ENCODE measurements at places on chromosomes 3 and 15.

GRCh38 chr15:86066174-86066834 is 13.4 kb upstream of the AGBL1 start:
- DNase-seq = no peak

DNA sequence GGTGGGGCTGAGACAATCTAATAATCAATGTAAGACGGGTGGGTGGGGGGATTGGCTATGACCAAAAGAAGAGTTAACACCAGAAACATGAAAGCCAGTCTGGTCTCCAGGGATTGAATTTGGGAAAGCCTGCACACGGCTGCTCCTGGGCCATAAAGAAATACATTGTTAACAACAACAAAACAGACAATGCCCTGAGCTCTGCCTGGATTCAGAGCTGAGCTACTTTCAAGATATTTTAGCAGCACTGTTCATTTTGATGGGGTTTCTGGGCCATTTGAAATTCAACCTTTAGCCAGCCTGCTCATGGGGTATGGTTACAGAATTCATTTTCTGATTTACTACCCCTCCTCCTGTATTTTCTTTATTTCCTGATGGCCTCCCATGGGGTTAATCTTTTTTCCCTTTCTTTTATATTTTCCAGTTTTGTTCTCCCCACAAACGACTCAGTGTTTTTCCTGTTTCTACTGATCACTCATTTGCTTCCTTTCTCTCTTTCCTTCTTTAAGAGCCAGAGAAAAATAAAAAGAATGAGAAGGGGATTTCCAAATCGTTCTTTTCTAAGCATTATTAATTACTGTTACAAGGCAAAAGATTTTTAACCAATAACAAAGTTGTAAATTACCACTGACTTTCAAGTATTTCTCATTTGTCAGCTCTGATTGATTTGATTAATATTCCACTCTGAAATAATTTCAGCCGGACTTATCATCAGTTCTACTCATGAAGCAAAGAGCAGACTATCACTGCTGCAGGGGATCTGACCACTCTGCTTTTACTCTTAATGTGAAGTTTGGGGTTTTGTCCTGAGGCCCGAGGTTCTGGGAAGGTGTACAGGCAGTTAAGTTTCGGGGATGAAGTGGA is 19.6 kb downstream of the NR2F2 start:
- no peak for DNase-seq

DNA sequence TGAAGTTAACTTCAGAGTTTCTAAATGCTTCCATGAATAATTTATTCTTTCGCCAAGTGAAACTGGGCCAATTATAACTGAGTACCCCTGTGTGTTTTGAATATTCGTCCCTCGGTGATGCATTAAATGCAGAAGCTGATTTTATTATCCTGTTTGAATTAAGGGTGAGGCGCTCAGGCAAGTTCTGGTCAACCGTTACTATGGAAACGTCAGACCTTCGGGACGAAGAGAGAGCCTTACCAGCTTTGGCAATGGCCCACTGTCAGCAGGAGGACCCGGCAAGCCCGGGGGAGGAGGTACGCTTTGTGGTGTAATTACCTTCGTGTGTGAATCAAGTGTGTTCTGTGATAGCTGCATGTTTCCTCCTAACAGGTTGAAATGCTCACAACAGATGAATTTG is 239.8 kb downstream of the ITPR1 start:
- DNase-seq = no peak

- DNase-seq = no peak
Measured at GRCh38 chr15:63880744-63881143, 47.0 kb upstream of the HERC1 start.

DNA sequence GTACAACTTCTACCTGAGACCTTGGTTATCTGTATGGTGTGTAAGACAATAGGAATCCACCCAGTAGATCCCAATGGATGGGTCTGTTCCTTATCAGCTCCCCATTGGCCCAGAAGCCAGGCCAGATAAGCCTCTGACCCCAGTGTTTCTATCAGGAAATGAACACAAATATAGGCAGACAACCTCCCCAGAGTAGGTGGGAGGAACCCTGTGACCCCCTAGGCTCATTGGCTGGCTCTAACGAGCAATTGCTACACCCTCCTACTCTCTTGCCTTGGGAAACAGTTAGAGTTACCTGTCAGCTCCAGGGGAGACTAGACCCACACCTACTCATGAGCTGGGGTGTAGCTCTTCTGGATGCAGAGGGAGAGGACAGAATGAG is 299.9 kb downstream of the UACA start:
- peak; percentile 88 for DNase-seq

DNA sequence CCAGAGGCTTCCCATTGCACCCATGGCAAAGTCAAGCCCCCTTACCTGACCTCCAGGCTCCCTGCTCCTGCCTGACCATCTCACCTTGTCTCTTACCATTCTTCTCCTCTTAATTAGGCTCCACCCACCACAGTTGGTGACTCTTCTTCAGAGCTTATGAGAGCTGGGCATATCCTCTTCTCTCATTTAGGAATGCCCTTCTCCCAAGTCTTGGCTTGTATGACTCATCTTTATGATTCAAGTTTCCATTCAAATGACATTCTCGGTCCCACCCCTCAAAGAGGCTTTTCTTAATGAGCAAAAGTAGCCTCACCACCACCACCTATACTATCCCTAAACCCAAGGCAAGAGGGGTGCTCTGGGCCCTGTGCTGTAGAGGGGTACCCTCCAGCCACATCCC is 55.3 kb upstream of the NUDT16 start:
- no peak for DNase-seq

- peak; percentile 79 for DNase-seq
Measured at GRCh38 chr15:40787344-40787841, 17.6 kb downstream of the C15orf62 start.

DNA sequence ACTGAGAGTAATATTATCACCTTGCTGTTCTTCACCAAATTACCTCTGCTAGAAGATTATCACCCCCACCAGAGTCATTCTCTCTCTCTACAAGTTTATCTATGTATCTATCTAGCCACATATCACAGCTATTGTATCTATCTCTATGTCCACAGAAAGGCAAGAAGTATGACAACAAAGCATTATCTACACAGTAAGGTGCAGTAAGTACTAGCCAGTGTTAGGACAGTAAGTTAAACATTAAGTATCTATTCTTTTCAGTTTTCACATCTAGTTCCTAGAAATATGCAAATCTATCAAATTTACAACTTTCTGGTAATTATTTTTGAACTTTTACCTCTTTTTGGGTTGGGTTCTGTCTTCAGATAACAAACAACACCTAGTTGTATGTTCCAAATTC is 26.5 kb upstream of the XXYLT1 start:
- DNase-seq = no peak

DNA sequence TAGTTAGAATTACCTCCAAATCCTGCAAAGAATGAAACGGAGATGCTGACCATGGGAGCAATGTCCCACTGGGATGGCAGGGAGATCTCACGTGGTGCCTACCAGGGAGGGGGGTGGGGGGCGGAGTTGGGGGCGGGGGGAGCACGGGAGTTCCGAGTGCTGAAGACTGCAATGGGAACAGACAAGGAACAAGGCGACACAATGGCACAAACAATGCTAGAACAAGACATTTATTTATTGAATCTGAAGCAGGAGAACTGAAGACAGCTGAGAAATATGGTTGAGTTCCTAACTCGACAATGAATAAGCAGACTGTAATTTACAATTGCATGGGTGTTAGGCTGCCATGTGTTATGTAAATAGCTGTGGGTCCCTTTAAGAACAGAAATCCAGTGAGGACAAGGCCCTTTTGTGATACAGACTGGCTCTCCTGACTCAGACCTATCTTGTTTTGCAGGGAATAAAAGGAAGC is 91.2 kb downstream of the AQP9 start:
- DNase-seq = no peak

DNA sequence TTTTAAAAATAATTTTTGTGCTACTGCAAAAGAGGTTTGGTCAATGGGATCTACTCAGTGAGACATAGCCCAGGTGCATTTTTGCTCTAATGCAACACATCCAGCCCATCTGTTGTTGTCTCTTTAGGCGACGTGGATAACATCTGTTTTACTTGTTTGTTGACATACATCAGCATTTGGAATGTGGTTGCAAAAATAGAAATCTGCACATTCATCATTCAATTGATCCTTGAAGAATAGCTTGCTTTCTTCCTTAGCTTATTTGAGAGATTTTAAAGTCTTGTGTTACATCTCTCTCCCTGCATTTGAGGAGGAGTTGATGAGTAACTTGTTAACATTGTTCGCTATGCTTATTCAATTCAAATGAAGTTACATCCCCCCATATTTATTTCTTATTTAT is 1202.3 kb downstream of the NSUN3 start:
- no peak for DNase-seq

DNA sequence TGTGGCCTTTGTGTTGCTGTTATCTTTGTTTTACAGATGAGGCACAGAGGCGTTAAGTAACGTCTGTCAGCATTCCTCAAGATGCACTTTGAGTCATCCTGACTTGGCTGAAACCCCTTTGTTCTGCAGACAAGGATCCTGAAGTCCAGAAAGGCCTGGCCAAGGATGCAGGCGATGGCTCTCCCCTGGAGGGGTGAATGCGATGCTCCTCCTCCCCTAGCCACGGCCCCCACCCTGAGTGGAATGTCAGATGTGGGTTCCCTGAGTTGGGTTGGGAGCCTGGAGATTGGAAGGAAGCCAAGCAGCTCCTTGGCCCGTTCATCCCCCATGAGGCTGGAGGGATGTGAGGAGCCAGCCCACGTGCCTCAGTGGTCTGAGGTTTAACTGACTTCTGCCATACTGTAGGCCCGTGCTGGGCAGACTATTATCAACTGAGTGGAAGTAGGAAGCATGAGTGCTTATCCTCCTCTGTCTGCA is 43.3 kb downstream of the POMGNT2 start:
- DNase-seq = no peak

GRCh38 chr15:29774900-29775299 is 47.4 kb downstream of the TJP1 start:
- no peak for DNase-seq

- peak; percentile 35 for DNase-seq
Measured at GRCh38 chr3:53254509-53255422, 1.1 kb downstream of the TKT start.

DNA sequence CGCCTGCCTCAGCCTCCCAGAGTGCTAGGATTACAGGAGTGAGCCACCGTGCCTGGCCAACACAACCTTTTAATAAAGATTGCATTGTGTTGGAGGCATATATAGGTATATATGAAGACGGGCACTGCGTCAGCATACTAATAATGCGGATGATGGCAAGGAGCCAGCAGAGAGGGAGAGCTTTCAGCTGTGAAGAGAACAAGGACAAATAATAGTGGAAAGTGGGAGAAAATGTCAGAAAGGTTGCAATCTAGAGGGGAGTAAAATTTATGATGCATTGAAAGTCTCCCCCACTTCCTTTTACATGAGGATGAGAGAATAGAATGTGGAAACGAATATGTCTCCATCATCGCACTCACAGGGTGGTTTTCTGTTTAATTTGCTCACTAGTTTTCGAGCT is 170.5 kb upstream of the TBL1XR1 start:
- DNase-seq = no peak

- no peak for DNase-seq
Measured at GRCh38 chr15:91465696-91466095, 365.6 kb downstream of the SV2B start.

DNA sequence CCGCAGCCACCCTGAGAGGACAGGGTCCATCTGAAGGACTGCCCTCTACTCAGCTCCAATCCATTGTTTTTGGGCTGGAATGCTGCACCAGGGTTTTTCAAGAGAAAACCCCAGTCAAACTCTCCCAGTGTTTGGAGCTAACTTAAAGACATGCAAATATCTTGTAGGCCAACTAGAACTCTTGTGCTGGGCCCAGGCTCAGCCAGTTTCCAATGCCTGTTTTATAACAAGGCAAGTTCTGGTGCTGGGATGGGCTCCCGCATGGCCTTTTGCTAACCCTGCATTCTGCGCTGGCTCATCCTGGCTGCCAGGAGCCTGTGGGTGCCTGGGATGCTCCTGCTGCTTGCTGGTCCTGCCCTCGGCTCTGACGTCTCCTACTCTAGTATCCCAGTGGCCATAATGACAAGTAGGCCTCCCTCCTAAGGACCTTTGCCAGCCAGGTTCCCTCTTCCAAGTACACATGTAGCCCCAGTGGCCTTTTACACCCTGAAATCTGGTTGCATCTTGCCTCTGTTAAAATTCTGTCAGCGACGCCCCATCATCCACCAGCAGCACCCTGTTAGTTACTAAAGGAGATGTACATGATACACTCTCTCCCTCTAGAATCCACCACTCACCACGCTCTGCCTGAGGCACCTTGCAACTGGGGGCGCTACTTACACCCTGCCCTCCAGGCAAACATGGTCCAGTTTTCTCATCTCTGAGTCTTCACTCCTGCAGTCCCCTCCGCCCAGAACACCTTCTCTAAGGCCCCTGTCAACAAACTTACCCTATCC is 30.5 kb upstream of the RAB6B start:
- no peak for DNase-seq

GRCh38 chr3:190192087-190192486 is 71.4 kb upstream of the P3H2 start:
- no peak for DNase-seq

DNA sequence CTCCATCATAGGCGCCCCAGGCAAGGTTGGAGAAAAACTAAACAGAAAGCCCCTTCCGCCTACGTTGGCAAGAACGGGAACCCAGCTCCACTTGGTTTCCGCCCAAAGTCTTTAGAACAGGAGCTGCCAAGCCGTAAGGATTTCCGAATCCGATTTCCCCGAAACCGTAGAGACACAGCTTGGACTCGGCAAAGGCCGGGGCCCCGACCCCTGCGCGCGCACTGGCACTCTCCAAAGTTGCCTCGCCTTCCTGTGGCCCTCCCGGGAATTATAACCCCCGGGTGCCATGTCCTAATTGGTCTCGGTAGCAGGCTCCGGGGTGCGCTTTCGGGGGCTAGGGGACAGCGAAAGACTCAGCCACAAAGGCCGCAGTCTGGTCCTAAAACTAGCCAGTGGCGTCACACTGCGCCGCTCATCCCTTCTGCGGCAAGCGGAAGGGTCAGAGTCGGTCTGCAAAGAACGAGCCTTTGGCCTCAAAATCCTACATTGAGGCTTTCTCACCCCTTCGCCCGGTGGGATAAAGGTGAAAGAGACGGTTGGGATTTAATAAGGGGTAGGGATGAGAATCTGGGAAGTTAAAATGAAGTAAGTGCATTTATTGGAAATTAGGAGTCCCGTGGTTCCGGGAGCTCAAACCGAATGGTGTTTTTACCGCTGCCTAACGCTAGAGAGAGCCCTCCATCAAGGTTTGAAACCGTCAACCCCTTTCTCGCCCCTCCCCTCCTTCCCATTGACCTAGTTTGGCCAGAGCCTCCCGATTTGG is 6.8 kb downstream of the BCL6 start:
- peak; percentile 79 for DNase-seq

GRCh38 chr3:119677641-119677934 is 382 bp upstream of the COX17 start:
- DNase-seq = no peak

- no peak for DNase-seq
Measured at GRCh38 chr3:49998326-49998725, 58.4 kb downstream of the RBM6 start.

GRCh38 chr3:30227571-30228301 is 378.7 kb upstream of the TGFBR2 start:
- DNase-seq = peak; percentile 94
